ENCODE measurements at places on chromosomes 1 and 21. TPM values are rescaled to one million over a fixed set of nuclear protein-coding genes. Genes with fewer than 3 reads are reported as not detected.
A peak's percentile ranks its signal among the peaks of the same experiment; 100 is the strongest.

GRCh38 chr1:245007852-245008251 lies 143.5 kb upstream of the HNRNPU start:
- DNase-seq, result no peak

DNA sequence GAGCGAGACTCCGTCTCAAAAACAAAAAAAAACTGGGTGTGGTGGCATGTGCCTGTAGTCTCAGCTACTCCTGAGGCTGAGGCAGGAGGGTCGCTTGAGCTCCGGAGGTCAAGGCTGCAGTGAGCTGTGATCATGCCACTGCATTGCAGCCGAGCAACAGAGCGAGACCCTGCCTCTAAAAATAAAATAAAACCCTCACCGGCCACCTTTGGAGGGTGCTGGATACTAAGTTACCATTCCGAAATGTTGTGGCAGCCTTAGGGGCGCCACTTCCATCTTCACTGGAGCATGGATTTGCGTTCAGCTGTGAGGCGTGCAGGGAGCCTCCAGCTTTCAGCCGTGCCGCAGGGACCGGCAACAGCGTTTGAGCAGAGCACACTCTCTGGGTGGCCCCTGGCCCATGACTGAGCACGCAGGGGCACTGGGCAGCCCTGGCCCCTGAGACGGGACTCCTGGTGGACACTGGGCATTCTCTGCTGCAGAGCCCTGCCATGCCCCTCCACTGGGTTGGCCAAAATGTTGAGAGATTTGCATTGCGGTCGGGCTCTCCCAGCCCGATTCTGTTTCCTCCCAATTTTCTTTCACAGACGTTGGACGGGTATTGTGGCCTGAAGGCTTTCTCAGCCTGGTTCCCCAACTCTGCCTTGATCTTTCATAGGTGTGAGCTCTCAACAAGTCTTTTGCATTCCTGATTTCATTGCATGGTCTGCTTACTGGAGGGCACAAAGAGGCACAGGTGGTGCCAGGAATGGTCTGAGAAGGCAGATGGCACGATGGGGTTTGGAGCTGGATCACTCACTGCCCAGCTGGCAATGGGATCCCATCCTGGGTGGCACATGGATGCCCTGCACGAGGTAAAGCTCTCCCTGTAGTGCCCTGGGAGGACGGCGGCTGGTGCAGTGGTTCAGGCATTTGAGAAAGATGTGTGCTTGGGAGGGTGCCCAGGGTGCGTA lies 5.8 kb upstream of the CFAP74 start:
- DNase-seq, result no peak

DNA sequence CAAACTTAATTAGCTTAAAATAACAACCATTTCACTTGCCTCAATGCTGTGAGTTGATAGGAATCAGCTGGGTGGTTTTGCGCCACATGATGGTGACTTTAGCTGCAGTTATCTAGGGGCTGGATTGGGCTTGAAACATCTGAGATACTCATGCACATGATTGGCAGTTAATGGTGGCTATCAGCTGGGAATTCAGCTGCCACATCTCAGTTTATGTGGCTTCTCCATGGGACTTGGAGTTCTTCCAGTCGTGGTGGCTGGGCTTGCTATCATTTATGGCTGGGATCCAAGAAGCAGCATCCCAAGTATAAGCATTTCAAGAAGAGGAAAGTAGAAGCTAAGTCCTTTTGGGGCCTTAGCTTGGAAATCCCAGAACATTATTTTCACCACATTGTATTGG lies 36.4 kb downstream of the PDC start:
- DNase-seq, result peak; percentile 25

DNA sequence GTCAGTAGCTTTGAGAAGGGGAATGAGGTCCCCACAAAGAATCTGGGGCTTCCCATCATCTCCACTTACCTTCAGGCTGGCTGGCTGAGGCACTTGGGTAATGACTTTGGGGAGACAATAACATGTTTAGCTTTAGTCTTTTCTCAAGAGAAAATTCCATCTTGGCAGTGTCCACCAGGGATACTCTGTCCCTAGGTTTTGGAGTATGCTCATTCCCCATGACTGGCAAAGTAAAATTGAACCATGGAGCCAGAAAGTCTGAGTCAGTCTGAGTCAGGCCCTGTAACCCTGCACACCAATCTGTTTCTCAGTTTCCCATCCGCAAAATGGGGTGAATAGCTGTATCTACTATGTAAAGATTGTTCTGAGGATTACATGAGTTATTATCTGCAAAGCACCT lies 28.2 kb downstream of the RUNX1 start:
- no peak for DNase-seq

DNA sequence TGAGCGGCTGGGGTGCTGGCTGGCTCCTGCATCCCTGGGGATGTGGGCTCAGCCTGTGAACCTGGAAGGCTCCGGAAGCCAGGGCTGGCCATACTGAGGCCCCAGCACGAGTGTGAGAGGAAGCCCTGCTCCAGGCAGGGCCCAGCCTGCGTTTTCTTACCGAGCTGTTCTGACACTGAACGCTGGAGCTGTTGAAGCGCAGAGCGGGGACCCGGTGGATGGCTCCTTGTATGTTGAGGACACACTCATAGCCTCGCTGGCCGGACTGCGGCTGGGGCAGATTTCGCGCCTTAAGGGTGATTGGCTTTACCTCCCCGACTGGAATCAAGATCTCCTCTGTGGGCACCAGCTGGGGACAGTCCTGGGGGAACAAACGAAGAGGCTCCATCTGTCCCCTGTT lies 160.0 kb downstream of the PLXNA2 start:
- no peak for DNase-seq

- no peak for DNase-seq
Observed at GRCh38 chr1:11860587-11860986, 1.8 kb upstream of the NPPB start.

DNA sequence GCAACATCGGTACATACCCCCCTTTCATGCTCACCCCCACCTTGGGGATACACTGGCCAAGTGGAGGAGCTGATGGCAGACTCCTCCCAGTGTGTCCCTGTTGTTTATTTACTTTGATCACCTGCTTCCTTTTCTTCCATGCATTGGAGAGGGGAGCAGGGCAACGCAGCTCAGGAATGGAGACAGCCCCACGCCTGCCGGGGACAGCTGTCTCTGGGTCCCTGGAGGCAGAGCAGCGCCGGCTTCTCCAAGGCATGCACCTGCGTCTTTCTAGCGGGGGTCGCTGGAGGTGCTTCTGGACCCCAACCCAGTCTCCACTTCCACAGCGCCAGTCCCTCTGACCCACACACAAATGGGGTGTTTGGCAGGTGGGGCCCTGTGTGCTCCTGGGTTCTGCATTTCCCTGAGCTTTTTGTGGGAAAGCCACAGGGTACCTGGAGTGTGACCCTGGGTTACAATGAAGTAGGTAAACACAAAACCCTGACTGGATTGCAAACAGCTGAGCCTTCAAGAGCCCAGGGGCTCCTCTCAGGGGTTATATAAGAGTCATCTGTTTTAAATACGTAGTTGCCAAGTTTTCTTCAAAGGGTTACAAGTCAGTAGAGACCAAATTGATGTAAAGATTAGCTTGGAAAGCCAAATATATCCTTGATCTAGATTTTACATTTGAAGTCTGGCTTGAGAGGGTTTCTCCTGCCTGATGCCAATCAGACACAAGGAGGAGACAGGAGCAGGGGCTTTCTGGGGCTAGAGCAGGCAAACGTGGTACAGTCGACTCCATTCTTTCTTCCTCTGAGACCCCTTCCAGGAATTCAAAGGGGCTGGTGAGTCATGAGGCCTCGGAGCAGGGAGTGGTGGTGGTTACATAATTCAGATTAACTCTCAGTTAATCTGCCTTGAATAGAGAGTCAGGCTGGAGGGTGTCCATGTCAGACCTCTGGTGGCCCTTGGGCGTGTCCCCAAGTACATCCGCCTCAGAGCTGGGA lies 4.5 kb downstream of the AJAP1 start:
- DNase-seq, result no peak

- no peak for DNase-seq
Observed at GRCh38 chr1:172143384-172144055, 277.0 kb upstream of the C1orf105 start.

DNA sequence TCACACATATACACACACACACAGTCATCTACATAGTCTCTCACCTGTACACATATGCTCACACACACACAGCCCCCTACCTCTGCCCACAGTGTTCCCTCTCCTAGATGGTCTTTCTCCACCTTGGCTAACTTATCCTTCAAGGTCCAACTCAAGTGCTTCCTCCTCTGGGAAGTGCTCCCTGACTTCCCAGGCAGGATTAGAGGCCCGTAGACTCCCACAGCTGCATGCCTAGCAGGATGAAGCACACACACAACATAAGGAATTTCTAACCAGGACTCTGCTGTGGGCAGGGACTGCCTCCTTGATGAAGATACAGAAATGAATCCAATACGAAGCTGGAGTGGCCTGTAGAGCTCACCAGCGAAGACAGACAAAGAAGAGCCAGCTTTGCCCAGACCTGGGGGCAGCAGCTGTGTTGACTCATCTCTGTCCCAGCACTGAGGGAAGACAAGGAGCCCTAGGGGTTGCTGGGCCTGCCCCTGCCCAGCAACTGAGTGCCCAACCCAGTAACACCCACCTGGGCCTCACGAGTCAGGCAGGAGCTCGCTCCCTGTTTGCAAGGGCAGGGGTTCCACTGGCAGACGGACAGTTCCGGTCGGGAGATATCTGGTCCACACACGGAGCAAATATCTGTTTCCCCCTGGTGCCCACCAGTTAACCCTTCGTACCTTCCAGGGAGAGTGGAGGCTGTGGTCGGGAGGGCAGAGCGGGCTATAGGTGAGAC lies 100.8 kb downstream of the DMRTB1 start:
- DNase-seq, result no peak

- no peak for DNase-seq
Observed at GRCh38 chr1:38812981-38813380, 46.6 kb downstream of the RRAGC start.

DNA sequence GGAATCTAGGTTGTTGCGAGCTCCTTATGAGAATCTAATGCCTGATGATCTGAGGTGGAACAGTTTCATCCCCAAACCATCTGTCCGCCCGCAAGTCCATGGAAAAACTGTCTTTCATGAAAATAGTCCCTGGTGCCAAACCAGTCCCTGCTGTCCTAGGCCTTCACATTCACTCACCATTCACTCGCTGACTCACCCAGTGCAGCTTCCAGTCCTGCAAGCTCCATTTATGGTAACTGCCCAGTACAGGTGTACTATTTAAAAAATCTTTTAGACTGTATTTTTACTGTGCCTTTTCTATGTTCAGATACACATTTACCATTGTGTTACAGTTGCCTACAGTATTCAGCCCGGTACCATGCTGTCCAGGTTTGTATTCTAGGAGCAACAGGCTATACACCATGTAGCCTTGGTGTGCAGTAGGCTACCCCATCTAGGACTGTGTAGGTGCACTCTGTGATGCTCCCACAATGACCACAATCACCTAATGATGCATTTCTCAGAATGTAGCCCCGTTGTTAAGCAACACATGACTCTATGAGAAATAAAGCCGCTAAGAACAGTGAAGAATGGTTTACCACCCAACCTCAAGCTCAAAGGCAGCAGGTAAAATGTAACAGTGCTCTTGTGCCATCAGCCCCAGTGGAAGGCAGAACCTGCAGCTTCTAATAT lies 2.4 kb downstream of the ECHDC2 start:
- DNase-seq, result no peak

DNA sequence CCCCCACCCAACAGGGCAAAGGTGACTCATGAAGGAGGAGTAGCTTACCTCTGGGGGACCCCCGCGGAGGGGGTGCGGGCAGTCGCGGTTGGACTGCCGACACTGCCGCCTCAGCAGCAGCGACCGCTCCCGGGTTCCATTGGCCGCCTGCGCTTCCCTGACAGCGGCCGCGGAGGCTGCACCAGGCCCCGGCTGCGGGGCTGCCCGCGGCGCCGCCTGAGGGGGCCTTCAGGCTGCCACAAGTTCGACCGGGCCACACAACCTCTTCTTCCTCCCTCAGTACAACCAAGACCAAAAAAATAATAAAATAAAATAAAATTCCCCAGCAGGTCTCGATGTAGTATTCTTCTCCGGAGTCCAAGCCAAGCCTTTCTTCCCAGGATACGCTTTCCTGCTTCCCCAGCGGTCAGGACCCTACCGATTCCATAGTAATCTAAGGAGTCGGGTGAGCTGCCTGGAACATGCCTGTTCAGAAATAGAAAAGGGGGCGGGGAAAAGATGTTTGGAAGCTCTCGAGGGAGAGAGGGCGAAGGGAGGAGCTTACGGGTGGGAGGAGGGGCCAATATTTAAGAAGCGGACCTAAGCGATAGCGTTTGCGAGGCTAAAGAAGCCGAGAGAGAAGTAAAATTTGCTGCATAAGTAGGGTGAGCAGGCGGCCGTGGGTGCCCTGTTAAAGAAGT lies at the start of gene PI4KB:
Gene PI4KB, minus strand, starts transcription at position 194 of the 680 bp plus-strand sequence. CDS start 10,935 bp downstream, outside the sequence.
- DNase-seq, result peak; percentile 99

DNA sequence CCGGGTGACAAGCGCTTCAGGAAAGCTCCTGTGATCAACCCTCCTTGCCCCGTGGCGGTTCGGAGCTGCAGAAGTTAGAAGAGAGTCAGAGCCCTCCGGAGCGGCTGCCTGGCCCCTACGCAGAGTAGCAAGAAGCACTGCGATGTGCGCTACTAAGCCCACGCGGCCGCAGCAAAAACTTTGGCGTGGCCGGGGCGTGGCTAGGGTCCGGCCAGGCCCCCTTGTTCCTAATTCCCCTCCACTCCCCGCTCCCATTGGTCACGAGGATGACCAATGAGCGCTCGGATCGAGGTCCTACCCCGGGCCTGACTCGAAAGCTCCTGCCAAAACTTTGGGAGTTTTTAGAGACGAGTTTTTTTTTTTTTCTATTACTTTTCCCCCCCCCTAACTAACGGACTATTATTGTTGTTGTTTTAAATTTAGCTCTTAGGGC lies at the start of gene HLX:
Gene HLX, plus strand, starts transcription at position 368 of the 433 bp plus-strand sequence. CDS start 415 bp downstream, outside the sequence.
- DNase-seq, result peak; percentile 59

DNA sequence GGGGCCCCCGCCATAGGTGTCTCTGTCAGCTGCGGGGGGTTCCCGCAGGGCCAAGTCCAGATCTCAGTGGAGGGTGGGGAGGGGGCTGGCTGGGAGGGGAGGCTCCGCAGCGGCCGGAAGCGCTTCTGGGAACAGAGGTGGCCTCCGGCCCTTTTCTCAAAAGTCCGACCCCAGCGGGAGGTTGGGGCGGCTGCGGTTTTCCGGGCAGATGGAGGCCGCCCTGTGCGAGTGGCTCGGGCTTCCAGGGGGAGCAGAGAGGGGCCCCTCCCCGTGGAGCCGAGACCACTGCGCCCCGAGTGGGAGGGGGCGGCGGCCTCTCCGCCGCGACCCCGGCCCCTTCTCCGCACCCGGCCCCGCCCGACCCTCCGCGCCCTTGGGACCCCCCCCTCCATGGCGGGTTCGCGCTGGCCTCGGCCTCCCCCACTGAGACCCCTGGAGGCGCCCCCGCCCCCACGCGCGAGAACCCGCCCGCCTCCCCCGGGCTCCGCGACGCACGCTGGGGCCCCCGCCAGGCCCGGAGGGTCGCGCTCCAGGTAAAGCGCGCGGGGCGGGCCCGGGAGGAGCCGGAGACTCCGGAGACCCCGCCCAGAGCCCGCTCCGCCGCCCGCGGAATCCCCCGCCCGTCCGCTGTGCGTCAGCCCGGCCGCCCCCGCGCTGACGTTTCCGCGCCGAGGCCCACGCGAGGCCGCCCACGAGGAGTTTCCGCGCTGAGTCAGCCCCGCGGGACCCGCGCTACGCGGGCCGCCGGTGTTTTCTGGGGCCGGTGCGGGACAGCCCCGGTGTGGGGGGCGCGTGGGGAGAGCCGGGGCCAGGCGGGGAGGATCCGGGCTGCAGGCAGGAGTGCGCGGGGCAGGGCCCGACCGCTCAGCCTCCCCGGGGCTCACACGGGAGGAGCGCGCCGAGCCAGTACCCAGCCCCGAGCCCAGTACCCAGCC lies 5.2 kb downstream of the TNFRSF18 start:
- DNase-seq, result peak; percentile 84

SHCBP1L gene
- polyA plus RNA-seq, result not detected

C1orf87 gene
- polyA plus RNA-seq, result not detected

TMEM82 gene
- polyA plus RNA-seq, result 14.7 TPM

NGF gene
- polyA plus RNA-seq, result 0.60 TPM

LRRC38 gene
- polyA plus RNA-seq, result 14.0 TPM

WLS gene
- polyA plus RNA-seq, result 79.9 TPM

PDC gene
- 0.13 TPM for polyA plus RNA-seq

MYBPH gene
- 0.70 TPM for polyA plus RNA-seq

NEXN gene
- 12.2 TPM for polyA plus RNA-seq

REN gene
- 18.4 TPM for polyA plus RNA-seq
